Skin of body (tissue), 3 donors: ENCODE measurements at places on chromosomes 5 and 9. TPM values are rescaled to one million over a fixed set of nuclear protein-coding genes. Genes with fewer than 3 reads are reported as not detected.
A peak's percentile ranks its signal among the peaks of the same experiment; 100 is the strongest.

Gene PCDHB15
- 3.6 TPM for total RNA-seq

Gene ANKS6
- total RNA-seq, result 5.6 TPM

Gene HOMER1
- total RNA-seq, result 20.3 TPM

Gene PCDHGC5
- total RNA-seq, result 2.9 TPM

Gene FGFR4
- 6.4 TPM for total RNA-seq

Gene HNRNPH1
- 851 TPM for total RNA-seq

GRCh38 chr5:138610415-138610917 lies 35.3 kb upstream of the HSPA9 start:
- DNase-seq, result no peak

DNA sequence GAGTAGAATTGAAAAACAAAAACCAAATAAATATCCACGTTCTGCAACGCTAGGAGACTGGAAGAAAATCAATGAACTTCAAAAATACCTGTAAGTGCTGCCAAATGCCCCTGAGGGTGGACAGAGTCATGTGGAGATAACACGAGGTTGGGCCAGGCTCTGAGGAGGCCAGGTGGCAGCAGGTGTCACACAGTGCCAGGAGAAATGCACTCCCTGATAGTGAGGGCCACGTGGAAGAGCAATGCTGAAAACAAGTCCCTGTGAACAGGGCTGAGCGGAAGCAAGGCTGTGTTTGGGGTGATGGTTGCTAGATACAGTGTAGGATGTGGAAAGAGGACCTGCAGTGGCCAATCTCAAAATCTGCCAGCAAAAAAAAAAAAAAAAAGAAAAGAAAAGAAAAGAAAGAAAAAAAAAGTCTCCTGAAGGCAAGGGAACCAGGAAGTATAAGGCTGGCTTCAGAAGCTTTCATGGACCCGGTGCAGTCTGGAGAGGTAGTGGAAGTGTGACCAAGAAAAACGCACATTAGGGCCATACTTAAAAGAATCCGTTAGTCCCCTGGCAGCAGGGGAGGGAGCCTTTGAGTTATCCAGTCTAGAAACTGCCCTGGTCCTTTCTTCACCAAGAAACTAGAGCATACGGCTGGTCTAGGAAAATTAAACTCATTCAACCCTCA lies 16.8 kb downstream of the C1QTNF3 start:
- DNase-seq, result no peak

- DNase-seq, result no peak
Measured at GRCh38 chr9:20606652-20607051, 15.6 kb downstream of the MLLT3 start.

DNA sequence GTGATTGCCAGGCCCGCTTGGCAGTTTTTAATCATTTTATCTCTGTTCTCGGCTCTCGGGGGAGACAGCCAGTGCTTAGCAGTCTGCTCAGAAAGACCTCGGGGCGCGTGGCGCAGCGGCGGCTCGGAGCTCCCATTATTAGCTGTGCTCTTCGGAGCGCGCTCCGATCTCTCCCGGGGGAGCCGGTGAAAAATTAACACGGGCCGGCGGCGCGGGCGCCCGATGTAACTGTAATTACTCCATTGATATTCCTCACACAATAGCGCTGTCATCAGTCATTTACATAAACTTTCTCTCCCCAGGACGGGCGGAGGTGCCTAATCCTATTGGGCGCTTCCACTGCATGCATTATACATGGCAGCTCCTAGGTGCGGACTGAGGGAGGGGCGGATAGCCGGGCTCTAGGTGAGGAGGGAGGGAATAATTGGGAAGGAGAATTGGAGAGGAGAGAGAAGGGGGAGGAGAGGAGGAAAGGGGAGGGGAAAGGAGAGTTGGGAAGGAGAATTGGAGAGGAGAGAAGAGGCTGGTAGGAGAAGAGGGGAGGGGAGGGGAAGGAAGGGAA lies 24.9 kb downstream of the LMX1B start:
- no peak for DNase-seq

DNA sequence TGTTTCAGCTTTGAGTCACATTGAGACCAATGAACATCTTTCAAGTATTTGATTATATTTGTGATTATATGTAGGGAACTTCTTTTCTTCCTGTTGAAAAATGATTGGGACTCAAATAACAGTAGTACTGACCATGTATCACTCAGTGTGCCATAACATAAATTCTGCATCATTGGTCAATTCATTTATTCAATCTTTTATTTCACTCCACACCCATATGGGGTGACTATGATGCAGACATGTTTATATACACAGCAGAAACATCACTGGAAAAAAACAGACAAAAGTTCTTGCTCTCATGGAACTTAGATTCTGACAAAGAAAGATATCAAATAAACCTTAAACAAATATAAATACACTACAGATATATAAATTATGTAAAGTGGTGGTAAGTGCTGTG lies 74.7 kb upstream of the ANXA1 start:
- DNase-seq, result no peak

- no peak for DNase-seq
Measured at GRCh38 chr9:93667006-93667405, 90.6 kb downstream of the PHF2 start.

DNA sequence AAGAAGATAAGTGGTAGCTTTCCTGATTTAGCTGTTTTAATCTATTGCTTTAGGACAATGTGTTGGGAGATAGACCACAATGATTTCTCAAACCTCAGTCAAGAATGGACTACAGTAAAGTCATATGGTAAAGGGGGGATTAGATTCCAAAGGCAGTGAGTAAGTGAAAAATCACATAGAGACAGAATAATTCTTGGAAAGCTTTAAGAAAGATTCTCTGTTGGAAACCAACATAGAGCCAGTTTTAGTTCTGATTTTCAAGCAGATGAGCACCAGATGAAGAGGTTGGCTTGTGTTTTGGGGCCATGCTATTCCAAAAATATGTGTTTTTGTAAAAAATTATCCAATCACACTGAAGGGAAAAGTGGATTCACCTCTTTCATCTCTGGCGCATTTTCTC lies 256.8 kb upstream of the RPS23 start:
- DNase-seq, result peak; percentile 97

GRCh38 chr9:88429595-88430430 lies 41.6 kb downstream of the SPIN1 start:
- no peak for DNase-seq

DNA sequence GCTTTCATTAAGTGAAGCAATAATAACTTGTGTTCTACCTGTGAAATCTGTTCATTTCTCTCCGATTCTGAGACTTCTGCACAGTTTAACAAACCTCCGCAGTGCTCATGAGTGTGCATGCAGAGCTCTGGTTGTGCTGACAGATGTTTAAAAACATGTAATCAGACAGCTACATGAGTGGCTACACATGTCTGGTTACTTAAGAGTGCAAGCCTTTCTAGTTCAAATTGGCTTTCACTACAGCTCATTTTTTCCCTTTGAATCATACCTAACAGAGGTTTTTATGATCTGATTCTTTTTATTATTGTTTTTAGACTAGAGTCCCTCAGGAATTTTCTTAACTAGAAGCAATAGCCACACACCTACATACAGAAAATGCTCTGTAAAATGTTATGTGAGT lies 310.2 kb downstream of the ARRDC3 start:
- DNase-seq, result peak; percentile 47

DNA sequence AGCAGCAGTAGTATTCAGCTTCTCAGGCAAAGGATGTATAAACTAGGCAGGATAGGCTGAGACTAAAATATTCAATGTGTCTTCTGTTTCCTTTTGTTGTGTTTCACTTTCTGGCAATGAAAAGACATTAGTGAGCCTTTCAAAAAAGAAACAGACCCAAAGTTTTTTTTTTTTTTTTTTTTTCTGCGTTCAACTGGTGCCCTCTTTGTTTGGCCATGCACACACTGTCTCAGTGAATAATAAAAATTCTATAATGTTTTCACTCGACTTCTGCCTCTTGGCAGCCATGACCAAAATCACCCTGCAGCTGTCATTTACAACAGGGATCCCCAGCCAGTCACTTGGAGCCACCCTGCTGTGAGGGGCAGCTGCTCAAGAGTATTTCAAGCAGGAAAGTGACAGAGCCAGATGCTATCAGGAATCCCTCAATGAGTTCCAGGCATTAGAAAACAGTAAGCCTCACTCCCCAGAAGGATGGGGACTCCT lies 44.0 kb upstream of the MAN2A1 start:
- DNase-seq, result peak; percentile 52

- DNase-seq, result no peak
Measured at GRCh38 chr5:96943799-96944198, 7.9 kb downstream of the LNPEP start.

- no peak for DNase-seq
Measured at GRCh38 chr5:159764283-159765134, 151.8 kb upstream of the ADRA1B start.

DNA sequence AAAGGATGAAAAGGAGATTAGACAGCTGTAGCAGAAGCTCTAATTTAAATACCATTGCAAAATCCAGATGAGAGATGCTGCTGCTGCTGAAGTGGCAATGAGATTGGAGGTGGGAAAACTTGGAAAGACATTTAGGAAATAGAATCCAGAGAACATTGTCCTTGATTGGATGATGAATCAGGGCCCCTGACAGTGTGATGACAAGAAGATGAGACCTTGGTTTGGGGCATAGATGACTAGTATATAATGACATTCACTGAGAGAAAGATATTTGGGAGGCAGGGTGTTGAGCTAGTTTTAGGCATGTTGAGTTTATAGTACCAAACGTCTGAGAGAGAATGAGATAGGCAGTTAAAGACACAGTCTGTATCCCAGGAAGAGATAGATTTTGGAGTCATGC lies 311.5 kb upstream of the MPDZ start:
- no peak for DNase-seq

DNA sequence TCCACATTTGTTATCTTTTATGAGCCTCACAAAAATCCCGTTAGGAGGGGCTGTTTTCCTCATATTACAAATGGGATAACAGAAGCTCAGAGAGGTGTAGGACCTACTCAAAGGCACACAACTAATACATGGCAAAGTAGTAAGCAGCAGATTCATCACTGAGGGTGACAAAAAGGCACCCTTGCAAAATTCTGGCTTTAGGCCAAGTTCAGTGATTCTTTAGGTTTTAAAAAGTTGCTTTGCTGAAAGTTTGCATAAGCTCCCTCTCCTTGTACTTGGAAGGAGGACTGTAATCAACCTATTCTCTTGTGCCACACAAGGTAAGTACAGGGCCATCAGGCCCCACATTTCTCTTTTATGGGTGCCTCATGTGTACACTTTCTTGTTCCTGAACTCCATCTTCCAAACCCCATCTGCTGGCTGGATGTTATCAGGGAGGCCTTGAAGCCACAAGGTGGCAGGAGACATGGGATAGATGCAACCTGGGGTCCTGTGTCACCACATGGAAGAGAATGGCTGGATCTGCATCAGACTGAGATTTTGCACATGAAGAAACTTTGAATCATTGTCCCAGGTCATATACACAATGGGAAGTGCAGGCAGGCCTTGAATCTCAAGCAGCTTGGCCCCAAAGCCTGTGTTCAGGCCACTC lies 311.6 kb downstream of the MSX2 start:
- DNase-seq, result no peak

DNA sequence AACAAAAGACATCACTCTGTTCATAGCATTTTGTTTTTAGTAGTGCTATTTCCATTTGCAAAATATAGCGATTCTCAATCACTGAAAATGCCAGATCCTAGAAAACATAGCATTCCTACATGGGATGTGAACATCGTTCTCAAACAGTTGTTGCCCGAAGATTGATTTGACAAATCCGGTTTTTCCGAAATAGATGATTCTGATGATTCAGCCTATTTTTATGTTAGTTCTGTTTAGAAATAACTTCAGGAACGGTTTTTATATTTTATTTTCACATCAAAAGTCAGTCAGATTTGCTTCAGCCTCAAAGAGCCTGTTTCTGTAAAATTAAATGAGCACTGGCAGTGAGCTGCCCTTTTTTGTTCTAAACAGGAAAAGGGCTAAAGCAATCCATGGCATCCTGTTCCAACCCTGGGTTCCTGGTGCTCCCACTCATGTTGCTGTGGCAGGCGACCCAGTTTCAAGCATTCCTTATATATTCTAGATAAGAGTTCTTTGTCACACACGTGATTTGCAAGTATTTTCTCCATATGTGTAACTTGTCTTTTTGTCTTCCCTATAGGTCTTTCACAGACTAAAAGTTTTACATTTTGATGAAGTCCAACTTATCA lies 14.2 kb upstream of the PSIP1 start:
- no peak for DNase-seq

- DNase-seq, result no peak
Measured at GRCh38 chr5:141512390-141512910, 23.6 kb downstream of the PCDHGC5 start.

DNA sequence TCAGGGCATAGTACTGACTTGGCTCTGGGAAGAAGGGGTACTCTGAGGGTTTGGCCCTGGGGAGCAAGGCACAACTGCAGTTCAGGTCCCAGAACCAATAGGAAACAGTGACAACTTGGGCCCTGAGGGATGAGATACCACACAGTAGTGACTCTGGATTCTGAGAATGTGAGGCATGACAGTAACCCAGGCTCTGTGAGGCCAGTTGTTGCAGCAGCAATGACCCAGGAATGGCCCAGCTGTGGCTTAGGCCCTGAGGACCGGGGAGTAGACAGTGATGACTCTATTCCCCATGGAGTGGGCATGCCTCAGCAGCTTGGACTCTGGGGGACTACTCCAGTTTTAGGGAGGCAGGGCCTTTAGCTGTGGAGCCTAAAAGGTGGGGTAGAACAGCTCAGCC lies 21.5 kb upstream of the NFIL3 start:
- DNase-seq, result no peak

DNA sequence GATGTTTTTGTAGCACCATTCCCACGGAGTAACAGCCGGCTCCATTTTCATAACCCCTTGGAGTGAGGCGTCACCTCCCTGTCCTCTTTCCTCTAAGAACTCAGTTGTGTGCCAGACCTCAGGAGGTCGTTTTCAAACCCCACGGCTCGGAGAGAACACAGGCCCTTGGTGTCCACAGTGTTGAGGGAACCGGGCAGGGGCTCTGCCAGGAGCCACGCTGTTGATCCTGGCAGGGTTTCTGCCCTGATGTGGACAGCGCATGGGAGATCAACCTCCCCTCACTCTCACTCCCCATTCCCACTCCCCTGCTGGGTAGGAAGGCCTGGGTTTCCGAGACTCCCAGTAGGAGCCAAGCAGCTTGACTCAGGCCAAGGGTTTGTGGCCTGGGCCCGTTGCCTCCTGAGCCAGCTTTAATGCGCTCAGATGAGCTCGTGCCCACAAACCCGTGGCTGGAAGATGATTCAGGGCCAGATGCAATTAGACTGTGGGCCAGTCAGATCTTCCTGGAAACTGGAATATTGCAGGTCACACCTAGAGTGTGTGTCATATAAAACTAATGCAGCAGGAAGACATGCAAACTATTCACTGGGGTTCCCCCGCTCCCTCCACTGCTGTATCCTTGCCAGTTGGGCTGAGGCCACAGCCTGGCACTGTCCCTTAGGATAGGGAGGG lies 133.4 kb downstream of the SLC12A2 start:
- DNase-seq, result no peak

DNA sequence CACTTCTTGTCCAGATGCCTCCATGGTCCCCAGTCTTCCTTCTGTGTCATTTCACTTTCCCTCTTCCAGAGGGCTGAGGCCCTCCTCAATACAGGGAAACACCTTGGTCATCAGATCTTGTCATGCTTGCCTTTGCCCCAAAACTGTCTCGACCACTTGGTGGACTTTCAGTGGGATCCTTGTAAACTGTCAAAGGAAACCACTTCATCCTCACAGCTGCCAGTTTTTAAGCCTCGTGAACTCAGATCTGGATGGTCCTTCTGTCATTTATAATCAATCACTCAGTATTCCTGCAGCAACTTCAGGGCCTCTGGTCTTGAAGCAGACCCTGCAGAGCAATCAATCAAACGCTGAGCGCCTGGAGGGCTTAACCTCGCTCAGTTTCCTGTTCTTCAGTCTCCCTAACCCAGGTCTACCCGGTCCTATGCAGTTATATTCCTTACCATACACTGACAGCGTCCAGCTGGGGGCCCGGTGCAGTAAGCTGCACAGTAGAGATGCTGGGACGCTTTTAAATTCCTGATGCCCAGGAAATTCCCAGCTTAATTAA lies 74.6 kb downstream of the GOLPH3 start:
- DNase-seq, result no peak
